ENCODE measurements at places on chromosomes 7 and 10.

DNA sequence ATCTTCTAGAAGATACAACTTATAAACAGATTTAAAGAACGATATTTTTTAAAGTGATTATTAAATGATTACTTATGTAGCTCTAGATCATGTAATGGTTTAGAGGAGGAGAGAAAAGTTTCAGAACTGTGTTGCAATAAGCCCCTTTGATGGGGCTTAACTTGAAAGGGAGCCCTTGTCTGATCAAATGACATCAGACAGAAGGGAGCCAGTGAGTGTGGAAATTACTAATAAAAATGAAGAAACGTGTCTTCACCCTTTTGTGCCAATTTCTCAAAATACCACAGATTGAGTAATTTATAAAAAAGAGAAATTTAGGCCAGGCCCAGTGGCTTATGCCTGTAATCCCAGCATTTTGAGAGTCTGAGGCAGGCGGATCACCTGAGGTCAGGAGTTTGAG lies 318.2 kb downstream of the EXOC4 start:
- DNase-seq: no peak

DNA sequence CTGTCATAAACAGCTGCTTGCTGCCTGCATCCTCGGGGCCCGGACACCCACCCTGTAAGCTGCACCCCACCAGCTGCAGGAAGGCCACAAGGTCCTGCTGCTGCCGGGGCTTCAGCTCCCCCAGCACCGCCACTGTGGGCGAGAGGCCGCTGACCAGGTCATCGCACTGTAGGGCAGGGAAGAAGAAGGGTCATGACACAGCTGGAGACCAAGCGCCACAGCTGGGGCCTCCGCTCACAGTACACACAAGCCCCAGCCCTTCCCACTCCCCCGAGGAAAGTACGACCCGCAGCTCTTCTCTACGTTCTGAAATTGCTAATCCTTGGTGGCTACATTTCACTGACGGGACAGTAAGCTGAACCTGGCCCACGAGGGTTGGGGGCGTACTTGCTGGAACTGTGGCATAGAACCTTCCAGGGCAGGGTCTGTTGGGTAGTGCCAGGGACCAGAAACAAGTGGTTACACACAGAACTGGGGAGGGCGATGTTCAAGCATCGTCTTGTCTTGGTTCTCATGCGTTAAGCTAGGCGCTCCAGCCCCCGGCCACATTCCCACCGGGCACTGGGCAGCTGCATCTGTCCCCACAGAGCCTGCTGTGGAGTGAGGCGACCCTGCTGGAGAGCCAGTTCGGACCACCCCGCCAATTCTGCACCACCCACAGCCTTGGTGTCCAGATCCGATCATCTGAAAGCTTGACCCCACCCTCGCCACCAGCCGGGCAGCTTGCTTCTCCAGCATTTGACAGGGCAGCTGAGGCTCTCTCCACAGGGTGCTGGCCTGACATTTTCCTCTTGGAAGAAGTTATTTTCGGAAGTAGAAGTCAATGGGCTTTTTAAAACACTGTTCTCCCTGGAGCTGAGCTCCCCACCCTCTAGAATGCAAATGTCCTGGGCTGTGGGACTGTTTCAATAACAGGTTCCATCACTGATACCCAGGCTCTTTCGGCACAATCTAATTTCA lies 50.8 kb downstream of the GSDME start:
- DNase-seq: no peak

GRCh38 chr7:143456992-143457793 lies 13.9 kb downstream of the TAS2R60 start:
- DNase-seq: no peak

- peak; percentile 24 for DNase-seq
Measured at GRCh38 chr7:21092766-21093702, 306.3 kb upstream of the SP8 start.

- DNase-seq: no peak
Measured at GRCh38 chr7:25455683-25456251, 227.5 kb upstream of the NPVF start.

DNA sequence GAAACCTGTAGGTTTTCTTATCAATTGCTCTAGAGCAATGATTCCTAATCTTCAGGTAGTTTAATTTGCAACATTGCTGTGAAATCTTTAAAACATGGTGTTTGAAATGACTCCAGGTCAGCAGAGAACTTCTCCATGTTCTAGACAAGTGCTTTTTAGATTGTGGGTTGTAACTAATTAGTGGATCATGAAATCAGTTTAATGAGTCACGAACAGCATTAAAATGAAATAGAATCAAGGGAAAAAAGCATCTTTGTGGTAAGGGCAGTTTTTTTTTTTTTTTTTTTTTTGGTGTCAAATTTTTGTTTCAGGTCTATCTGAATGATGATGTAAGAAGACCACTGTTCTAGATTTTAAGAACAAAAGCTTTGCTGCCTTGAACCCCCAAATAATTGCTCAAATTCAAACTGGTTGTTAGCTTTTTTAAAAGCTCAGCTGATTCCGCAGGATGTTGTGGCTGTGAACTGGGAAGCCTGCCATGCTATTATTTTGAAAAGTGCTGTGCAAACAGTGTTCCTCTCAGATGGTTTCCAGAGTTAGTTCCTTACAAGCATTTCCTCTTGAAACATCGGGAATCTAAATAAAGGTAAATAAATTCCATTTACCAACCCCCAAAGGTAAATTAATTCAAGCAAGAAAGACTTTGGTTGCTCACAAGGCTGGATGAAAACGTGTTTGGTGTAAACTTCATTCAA lies 13.1 kb upstream of the PDK4 start:
- no peak for DNase-seq

DNA sequence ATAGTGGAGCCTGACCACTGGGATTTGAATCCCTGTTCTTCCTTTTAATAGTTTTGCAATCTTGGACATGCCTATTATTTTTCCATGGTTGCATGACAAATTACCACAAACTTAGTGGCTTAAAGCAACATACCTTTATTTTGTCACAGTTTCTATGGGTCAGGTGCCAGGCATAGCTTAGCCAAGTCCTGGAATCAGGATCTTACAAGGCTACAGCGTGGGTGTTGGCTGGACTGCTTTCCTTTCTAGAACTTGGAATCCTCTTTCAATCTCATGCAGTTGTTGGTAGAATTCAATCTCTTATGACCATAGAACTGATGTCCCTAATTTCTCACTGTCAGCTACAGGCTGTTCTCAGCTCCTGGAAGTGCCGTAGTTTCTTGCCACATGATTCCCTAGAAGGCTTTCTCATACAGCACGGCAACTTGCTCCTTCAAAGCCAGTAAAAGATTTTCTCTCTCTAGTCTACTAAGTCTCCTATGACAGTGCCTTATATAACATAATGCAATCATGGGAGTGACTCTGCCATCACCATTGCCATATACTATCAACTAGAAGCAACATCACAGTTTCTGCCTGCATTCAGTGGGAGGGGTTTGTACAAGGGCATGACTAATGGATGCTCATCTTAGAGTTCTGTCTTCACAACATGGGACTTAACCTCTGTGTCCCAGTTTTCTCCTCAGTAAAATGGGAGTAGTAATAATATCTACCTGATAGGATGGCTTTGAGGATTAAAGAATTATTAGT lies 243.4 kb upstream of the FZD1 start:
- DNase-seq: no peak

DNA sequence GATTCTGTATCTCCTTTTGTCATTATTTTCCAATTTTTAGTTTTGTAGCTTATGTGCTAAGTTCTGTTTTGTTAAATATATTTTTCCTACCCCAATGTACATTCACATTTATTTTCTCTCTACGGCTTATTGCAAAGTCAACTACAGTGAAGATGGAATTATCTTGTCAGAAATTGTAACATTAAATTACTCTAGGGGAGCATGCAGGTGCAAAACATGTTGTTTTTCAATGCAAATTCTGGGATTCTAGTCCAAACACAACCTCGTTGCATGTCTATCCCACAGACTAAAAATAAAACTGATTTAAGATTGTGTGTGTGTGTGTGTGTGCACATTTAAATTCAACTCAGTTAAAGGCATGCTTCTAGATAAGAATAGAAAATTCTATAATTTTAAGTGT lies 529.1 kb upstream of the POM121L12 start:
- no peak for DNase-seq

GRCh38 chr10:80165173-80165572 lies 32.6 kb downstream of the PLAC9 start:
- DNase-seq: no peak

DNA sequence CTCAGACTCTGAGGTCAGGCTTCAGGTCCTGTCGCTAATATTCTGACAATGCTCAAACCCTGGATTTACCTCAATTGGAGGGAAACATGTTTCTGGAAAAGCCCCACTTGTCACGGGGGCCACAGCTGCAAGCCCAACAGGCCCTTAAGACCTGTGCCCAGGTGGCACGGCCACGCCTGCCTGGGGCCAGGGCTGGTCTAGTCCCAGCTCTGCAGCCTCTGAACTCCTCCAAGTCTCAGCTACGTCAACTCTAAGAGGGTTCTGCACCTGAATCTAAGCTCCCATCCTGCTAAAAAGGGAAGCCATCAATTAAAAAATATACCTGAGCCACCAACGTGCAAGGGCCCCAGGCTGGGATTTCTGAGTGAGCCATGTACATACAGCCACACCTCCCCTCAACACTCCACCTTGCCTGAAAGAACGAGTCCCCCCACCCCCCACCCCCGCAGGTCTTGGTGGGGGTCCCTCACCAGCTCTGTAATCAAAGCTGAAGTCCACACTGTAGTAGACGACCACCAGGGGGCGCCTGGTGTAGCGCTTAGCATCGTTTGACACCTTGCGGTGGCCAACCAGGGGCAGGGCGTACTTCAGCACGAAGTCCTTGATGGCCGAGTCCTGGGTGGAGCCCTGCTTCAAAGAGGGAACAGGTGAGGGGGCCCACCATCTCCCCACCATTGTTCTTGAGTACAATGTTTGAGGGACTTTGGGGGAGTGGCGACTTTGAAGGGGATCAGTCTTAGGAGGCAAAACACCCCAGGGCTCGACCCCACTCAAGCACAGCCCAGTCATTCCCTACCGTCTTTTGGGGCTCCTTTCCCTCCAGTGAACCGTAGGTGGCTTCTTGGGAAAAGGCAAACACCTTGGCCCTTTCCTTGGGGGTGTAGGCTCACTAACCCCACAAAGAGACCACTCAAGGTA lies 22.6 kb downstream of the PDIA4 start:
- no peak for DNase-seq

DNA sequence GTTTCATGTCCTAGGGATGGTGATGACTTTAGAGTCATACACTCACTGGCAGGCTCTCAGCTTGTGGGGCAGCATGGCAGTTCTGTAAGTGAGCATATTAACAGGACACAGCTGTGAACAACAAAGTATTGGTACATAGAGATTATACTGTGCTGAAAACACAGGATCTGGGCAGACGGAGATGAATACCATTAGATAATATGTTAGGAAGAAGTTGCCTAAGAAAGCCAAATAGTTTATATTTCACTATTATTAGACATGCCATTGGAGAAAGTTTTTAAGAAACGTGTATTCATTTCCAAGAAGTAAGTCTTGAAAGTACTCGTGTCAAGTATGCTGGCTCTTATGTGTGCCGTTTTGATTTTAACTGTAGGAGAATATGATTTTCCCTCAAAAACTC lies 274.5 kb downstream of the INHBA start:
- DNase-seq: no peak

GRCh38 chr7:27501001-27501400 lies 161.7 kb downstream of the HIBADH start:
- DNase-seq: no peak

DNA sequence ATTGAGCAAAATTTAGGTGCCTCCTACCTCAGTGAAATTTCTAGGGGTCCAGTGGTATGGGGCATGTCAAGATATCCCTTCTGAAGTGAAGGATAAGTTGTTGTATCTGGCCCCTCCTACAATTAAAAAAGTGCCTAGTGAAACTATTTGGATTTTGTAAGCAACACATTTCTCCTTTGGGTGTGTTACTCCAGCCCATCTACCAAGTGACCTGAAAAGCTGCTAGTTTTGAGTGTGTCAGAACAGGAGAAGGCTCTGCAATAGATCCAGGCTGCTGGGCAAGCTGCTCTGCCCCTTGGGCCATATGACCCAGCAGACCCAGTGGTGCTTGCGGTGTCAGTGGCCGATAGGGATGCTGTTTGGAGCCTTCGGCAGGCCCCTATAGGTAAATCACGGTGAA lies 46.0 kb downstream of the PTPRE start:
- DNase-seq: no peak

GRCh38 chr7:17444673-17445072 lies 146.2 kb downstream of the AHR start:
- no peak for DNase-seq

DNA sequence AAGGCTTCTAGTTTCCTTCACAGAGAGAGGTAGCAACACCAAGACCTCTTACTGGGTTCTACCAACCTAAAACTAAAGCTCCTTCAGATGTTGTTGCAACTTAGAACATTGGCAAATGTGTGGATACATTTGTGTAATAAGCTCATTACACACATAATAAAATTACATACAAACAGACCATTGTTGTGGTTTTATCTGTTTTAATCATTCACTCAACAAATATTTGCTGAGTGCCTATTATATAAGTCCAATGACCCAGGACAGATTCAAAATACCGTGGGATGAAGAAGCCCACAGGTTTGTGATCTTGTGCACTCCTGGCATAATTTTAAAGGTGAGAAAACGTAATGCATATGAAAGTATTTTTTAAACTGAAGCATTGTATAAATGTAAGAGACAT lies 160.4 kb upstream of the NPVF start:
- DNase-seq: no peak

DNA sequence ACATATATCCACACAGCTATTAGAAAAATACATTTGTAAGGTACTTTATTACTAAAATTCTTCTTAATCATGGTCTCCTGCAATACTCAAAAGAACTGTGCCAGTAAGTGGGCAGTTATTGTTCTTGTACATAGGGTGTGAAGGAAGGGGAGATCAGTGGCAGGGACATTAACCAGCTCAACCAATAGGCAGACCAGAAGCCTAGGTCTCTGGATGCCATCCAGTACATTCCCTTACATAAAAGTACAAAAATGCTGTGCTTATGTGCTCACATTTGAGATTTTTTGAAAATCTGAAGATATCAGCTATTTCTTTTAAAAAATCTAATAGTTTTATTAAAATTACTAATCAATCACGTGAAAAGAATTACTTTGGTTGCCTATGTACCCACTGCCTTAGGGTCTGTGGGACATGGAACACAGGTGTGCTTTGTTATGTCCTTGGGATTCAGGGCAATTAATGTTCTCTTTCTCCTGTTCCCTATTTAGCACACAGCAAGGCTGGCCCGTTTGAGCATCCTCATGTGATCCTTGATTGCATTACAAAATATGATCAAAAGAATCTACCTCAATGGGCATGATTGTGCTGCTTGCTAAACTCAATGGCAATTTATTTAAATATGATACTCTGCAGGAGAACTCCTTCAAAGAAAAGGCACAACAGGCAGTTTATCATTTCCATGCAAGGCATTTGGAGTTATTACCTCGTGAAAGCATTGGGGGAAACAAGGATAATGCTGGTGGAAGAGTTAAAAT lies 22.7 kb downstream of the TWIST1 start:
- no peak for DNase-seq

DNA sequence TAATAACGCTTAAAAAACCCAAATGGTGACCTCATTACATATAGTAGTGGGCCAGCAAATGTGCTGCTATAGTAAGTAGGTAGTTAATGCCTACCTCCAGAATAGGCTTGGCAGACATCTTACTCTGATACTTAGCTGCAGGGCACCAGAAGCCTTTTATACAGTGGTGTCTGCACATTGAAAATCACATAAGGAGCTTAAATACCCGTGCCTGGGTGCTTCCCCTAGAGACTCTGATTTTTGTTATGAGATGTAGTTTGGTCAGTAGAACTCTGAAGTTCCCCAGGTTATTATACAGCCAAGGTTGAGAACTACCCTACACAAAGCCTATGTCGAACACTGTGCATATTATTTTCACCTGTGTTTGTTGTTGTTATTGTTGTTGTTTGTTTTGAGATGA lies 47.2 kb downstream of the ANKIB1 start:
- no peak for DNase-seq
